Neural crest cell (in vitro differentiated cells): ENCODE measurements at places on chromosomes 13 and 19.

DNA sequence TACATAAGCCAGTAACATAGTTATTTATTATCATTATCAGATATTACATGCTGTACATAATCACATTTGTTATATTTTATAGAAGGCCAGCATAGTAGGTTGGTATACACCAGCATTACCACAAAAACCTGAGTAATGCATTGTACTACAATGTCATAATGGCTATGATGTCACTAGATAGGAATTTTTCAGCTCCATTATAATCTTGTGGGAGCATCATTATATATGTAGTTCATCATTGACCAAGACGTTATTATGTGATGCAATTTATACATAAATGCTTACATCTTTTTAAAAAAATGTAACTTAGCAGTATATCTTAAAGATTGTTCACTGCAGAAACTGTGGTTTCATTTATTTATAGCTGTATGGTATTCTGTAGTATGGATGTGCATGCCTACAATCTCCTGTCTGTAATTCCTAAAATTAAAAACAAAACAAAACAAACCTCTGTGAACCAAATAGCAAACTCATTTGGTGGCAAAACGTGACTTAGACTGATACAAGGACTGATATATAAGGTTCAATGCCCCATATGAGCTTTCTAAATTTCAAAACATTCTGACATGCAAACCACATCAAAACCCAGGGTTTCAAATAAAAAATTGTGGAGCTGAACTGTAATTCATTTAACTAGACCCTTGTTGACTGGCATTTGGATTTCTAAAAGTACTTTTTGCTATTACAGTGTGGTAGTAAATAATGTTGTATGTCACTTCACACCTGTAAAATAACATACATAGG lies 250.9 kb downstream of the DLEU7 start:
- DNase-seq: no peak

DNA sequence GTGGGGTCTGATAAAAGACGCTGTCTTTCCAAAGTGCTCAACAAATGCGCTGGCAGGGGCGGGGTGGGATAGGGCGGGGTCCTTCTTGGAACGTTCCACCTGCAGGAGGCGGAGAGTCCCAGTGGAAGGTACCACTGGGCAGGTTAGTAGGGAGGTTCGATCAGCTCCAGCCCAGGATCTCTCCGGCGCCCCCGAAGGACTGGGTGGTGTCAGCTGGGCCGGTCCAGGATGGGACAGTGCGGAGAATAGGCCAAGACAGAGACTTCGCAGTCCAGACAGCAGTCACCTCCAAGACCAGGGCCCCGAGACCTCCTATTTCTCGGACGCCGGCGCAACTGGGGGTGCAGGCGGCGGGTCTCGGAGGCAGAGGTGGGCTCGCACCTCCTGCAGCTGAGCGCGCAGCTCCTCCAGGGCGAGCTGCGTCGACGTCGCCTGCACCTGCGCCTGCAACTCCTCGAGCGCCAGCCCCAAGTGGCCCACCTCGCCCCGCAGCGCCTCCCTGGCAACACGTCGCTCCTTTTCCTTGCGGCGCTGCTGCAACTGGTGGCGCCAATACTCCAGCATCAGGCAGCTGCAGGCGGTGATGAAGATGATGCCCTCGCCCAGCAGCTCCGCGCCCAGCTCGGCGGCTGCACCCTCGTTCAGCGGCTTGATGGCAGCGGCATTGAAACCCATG lies 21.6 kb downstream of the VASP start:
- DNase-seq: no peak

DNA sequence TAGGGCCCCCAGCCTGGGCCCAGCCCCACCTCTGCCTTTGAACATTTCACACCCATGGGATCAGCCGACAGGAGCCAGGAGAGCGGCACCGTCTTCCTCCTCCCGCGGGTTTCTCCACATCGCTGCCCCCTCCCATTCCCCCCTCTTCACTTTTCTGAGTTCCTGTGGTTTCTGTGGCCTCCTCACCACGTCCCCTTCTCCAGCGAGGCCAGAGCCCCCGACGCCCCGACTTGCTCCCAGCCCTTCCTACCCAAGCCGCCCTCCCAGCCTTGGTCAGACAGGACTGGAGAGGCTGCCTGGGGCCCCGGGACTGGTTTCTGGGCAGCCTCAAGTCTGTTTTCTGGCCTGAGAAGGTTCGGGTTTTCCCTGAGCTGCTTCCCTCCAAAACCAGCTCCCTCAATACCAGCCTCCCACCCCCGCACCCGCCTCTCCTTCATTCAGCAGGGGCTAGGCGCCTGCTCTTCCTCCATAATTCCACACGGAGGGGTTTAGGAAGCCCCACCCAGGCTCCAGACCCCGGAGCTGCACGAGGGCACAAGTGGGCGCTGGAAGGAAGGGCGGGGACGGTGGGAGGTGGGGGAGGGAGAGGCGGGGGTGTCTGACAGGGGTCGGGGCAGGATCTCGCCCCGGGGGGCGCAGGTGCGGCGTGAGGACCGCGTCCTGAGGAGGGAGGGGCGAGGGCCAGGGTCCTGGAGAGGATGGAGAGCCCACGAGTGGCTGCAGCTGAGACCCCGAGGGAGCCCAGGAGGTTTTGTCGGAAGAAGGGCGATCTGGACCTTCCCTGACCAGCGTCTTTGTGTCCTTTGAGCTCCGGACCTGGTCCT lies 4.0 kb upstream of the SIGLEC10 start:
- DNase-seq: no peak

- peak; percentile 52 for DNase-seq
Observed at GRCh38 chr13:59750860-59751259, 412.9 kb downstream of the DIAPH3 start.

DNA sequence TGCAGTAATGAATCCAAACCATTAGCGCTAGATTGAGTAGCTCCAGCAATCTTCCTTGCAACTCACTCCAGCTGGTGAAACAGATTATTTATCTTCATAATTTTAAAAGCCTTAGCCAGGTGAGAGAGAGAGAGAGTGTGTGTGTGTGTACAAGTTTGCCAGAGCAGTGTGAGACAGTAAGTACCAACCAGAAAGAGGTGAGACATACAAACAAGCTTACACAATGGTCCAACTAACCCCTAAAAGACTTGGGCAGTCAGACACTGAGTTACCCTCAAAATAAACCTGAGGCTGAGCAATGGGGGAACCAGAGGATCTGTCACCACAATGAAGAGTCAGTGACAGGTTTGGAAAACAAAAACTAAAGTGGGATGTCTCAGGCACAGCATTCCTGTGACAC lies 8.1 kb upstream of the THSD1 start:
- DNase-seq: no peak

DNA sequence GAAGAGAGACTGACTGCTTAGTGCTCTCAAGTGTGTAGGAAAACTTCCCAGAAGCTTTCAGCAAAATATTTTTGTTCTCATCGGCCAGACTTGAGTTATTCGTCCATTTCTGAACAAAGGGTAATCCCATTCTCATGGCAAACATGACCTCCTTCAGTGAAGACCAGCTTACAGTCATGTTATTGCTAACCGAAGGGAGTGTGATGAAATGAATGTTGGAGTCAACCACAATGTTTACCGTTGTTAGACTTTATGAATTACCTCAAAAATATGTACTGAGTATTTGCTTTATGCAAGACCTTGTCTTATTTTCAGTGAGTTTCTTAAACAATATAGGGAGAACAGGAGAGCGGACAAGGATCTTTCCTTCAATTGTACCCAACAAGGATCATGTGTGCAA lies 228.6 kb downstream of the LMO7 start:
- DNase-seq: no peak
